ENCODE measurements at places on chromosomes 7 and 10.

GRCh38 chr7:141960687-141961422 lies 12.7 kb downstream of the TAS2R38 start:
- no peak for DNase-seq
- H3K36me3 ChIP-seq, result no peaks in the 10 kb centered on the region
- H3K4me3 ChIP-seq, result no peak overlapping the region
- no peaks in the 10 kb centered on the region for H3K27me3 ChIP-seq
- H3K27ac ChIP-seq, result no peak overlapping the region

GRCh38 chr7:125661-126060 lies 66.7 kb upstream of the FAM20C start:
- H3K27me3 ChIP-seq, result no peaks in the 10 kb centered on the region
- no peaks in the 10 kb centered on the region for H3K36me3 ChIP-seq
- no peak overlapping the region for H3K4me3 ChIP-seq
- H3K4me1 ChIP-seq, result no peaks in the 10 kb centered on the region
- no peak for DNase-seq
- no peak overlapping the region for H3K27ac ChIP-seq

- no peaks in the 10 kb centered on the region for H3K36me3 ChIP-seq
- no peak overlapping the region for H3K4me3 ChIP-seq
- no peak for DNase-seq
- no peaks in the 10 kb centered on the region for H3K27me3 ChIP-seq
- H3K4me1 ChIP-seq, result peaks cover 15% of the 10 kb centered on the region
Measured at GRCh38 chr7:124403112-124403511, 362.5 kb downstream of the GPR37 start.

GRCh38 chr7:2193575-2194305 lies 39.0 kb downstream of the MAD1L1 start:
- no peak for DNase-seq
- H3K36me3 ChIP-seq, result peaks cover 17% of the 10 kb centered on the region
- H3K4me3 ChIP-seq, result no peak overlapping the region
- H3K27me3 ChIP-seq, result no peaks in the 10 kb centered on the region

GRCh38 chr10:34492081-34492480 lies 323.0 kb downstream of the PARD3 start:
- no peak overlapping the region for H3K4me3 ChIP-seq
- H3K27me3 ChIP-seq, result no peaks in the 10 kb centered on the region
- peaks cover 25% of the 10 kb centered on the region for H3K36me3 ChIP-seq
- DNase-seq, result peak; percentile 14

GRCh38 chr10:20785174-20785573 lies 111.9 kb downstream of the NEBL start:
- H3K36me3 ChIP-seq, result no peaks in the 10 kb centered on the region
- H3K27ac ChIP-seq, result no peak overlapping the region
- no peaks in the 10 kb centered on the region for H3K4me1 ChIP-seq

- H3K36me3 ChIP-seq, result no peaks in the 10 kb centered on the region
- H3K27me3 ChIP-seq, result no peaks in the 10 kb centered on the region
- no peaks in the 10 kb centered on the region for H3K4me1 ChIP-seq
Measured at GRCh38 chr7:157551325-157552070, 214.7 kb downstream of the DNAJB6 start.
